Ascending aorta (tissue), 2 donors: ENCODE measurements at places on chromosomes 6 and 20.

DNA sequence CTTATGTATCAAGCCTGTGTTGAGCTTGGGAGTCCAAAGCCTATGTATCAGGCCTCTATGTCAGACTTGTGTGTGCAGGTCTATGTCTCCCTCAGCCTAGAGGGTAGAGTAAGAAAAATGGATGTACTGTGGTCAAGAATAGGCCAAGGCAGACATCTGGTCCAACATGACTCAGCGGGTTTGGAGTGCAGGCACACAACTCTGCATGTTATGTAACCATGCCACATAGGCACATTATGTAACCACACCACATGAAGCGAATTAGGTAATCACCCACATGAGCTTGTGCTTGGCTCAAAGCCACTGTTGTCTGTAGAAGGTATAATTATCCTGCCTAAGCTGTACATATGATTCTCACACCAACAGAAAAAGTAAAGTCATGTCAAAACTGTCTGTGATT, 1190.5 kb upstream of the EYS start:
- no peak for DNase-seq

- DNase-seq, result no peak
These were observed 20.5 kb downstream of the SLC35B3 start for GRCh38 chr6:8414844-8415243.

GRCh38 chr6:90586546-90586835, 381 bp downstream of the MAP3K7 start:
- DNase-seq, result no peak

- no peak for DNase-seq
These were observed 7.7 kb downstream of the HBS1L start for GRCh38 chr6:135046912-135047311.

DNA sequence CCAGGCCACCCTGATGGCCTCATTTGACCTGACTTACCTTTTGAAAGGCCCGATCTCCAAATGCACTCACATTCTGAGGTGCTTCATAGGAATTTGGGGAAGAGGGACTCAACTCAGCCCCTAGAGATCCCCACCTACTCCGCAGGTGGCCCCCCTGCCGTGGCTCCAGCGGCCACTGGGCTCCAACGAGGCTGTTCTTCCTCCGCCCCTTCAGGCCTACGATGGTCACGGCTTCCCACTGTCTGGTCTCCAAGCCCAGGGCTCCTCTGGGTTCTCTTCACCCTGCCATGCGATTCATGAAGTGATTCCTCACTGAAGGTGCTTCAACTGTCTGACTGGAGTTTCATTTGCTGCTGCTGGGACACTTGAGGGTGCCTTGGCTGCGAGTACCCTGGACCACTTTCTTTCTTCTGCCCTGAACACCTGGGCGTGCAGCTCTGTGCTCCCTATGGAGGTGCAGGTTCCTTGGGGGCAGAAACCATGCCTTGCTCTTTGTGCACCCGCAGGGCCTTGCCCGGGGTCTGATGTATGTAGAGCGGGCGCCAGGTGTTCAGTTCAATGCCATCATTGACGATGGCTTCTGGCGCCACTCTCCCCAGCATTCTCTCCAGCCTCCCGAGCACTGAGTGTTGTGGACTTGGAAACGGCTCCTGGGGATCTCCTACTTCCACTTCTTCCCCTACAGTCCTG, 10.0 kb upstream of the DUSP22 start:
- DNase-seq, result no peak

DNA sequence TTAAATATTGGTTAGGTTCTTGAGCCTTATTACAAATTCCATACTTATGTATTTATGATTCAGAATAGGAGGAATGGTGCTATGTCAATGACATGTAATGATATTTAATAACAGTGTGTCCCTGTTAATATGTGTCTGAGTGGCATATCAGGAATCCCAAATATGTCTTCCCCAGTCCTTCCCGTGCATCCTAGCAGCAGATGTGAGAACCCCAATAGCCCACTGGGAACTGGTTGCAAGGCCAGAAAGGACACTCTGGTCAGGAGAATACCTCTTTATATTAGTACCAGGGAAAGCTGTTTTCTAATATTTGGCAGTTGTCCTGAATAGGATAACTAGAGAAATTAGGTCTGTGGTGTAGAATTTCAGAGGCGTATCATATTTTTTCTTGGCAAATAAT, 159.1 kb upstream of the PDE7B start:
- DNase-seq, result no peak

GRCh38 chr20:4697189-4697830, 24.4 kb upstream of the PRND start:
- DNase-seq, result peak; percentile 45

GRCh38 chr6:26318459-26319404, 46.3 kb upstream of the BTN3A2 start:
- DNase-seq, result no peak

DNA sequence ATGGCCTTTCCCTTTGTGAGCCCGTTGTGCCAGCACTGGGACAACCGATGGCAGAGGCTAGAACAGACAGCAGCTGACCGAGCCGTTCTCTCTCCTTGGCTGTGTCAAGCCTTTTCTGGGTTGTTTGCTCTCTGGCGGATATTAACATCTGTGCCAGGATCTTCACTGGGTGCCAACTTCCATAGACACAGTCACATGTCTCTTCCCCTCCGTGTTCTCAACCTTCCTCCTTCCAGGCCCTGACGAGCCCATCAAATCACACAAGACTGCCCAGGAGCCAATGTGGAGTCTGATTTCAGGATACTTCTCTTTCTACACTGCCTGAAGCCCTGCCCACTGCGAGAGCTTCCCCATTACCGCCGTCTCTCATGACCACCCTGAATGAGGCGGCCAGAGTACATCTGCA, 111.0 kb upstream of the RALGAPA2 start:
- no peak for DNase-seq
